ENCODE measurements at places on chromosomes 7 and 10.
A peak's percentile ranks its signal among the peaks of the same experiment; 100 is the strongest.

GRCh38 chr7:80386686-80387085 lies 125.2 kb downstream of the GNAT3 start:
- no peak for DNase-seq

DNA sequence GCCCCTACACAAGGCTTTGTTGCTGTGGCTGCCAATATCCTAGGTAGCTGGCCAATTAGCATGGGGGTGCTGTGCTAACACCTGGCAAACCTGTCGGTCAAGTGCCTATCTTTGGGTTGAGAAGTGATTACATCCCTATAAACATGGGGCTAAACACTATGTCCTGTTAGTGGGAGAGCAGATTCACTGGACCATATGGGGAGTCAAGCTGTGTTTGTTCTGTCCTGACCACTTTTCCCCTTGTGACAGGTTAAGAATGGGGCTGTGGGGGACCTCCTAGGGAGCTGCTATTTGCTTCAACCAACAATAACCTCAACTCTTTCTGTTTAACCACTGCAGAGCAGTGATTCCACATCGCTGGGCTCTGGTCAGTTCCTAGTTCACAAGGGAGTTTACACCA lies 151.5 kb upstream of the AOAH start:
- DNase-seq, result peak; percentile 50

DNA sequence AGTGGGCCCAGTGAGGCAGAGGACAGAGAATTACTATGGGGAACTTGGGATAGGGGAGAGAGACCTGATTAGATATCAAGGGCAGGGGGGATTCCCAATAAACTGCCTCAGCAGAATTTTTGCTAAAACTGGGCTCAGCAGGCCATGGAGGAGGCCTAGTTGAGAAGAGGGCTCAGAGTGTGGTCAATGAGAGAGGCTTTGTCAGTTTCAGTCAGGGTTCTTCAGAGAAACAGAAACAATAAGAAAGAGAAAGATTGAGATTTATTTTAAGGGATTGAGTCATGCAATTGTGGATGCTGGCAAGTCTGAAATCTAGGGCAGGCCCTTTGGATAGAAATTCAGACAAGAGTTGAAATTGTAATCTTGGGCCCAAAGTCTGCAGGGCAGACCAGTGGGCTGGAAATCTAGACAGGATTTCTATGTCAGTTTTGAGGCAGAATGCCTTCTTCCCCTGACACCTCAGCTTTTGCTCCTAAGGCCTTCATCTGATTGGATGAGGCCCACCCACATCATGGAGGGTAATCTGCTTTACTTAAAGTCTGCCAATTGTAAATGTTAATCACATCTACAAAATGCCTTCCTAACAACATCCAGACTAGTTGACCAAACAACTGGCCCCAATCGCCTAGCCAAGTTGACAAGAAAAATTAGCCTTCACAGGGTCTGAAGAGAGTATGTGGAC lies 33.5 kb upstream of the CCSER2 start:
- no peak for DNase-seq

DNA sequence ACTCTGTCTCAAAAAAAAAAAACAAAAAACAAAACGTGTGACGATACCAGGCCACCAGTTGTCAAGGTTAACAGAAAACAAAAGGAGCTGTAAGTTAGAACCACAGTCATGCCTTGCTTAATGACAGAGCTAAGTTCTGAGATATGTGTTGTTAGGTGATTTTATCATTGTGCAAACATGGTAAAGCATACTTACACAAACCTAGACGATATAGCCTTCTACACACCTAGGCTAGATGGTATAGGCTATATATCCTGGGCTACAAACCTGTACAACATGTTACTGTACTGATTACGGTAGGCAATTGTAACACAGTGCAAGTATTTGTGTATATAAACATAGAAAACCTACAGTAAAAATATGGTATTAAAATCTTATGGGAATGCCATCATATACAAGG lies 564.2 kb downstream of the HTR7 start:
- DNase-seq, result no peak

- no peak for DNase-seq
Measured at GRCh38 chr7:102189756-102190155, 96.9 kb upstream of the SH2B2 start.

GRCh38 chr7:19747740-19748339 lies 25.6 kb downstream of the TMEM196 start:
- peak; percentile 46 for DNase-seq

GRCh38 chr7:147245274-147245673 lies 1128.7 kb downstream of the CNTNAP2 start:
- no peak for DNase-seq

GRCh38 chr7:43956027-43956426 lies 29.8 kb downstream of the UBE2D4 start:
- no peak for DNase-seq

DNA sequence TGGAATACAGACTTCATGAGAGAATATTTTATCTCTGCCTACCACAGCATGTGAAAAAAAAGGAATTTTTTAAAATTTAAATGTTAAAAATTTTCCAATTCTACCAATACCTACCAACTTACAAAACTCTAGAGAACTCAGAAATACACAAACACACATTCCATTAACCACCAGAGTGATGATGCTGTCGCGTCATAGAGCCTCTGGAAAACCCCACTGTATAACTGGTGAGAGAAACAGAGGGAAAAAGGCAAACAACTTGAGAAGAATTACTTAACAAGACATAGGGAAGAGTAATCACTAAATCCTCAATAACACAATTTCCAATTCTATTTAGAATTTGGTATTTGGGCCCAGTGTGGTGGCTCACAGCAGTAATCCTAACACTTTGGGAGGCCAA lies 6.2 kb upstream of the SPOCK2 start:
- DNase-seq, result no peak

DNA sequence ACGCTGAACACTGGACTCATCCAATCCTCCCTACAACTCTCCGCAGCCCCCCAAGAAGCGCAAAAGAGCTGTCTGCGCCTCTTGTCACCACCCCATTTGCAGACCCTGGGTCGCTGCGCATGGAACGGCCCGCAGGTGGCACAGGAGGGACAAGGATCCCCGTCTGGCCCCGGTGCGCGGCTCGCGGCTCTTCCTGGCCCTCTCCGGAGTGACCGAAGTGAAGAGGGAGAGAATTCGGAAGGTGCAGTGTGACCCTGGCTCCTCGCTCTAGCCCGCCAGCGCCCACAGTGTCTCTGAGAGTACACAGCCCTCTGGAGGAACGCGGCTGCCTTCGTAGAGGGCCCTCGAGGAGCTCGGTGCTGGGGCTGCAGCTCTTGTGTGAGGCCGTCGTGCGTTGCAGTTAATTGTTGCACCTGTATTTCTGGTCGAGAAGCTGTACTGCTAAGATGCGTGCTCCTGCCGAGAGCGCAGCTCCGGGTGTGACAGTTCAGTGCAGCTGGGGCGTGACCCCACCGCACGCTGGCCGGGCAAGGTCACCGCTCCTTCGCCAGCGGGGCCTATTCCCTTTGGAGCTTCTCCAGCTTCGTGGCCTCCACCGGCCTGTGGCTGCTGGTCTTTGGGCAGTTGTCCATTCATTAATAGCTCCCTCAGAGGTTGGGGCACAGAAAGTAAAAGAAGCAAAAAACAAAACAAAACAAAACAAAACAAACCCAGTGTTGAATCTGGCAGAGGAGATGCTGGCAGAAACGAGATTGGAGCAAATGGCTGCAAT lies 119.0 kb downstream of the SEC23IP start:
- DNase-seq, result no peak

GRCh38 chr7:36381056-36381455 lies 8.6 kb upstream of the ANLN start:
- DNase-seq, result no peak

- DNase-seq, result no peak
Measured at GRCh38 chr7:45873355-45873754, 473 bp upstream of the CCDC201 start.

DNA sequence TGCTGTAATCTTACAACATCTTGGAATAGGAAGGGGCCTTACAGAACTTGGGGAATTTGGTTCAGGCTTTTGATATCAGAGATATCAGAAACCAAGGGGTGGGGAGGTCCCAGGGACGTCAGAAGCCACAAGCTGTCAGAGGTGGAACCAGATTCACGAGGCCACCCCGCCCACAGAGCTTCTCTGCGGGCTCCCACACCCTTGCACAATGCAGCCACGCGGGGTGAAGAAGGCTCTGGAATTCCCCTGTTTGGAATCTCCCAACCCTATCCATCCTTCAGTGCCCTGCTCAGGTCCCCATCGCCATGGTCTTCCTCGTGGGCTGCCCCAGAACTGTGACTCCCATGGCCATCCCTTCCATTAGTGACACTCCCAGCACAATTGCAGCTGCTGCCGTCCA lies 247.1 kb upstream of the SHH start:
- no peak for DNase-seq

GRCh38 chr7:38211486-38211885 lies 33.4 kb downstream of the STARD3NL start:
- no peak for DNase-seq

- DNase-seq, result no peak
Measured at GRCh38 chr10:71980181-71981014, 16.2 kb downstream of the CHST3 start.

- no peak for DNase-seq
Measured at GRCh38 chr10:89235073-89235798, 16.3 kb downstream of the LIPA start.

DNA sequence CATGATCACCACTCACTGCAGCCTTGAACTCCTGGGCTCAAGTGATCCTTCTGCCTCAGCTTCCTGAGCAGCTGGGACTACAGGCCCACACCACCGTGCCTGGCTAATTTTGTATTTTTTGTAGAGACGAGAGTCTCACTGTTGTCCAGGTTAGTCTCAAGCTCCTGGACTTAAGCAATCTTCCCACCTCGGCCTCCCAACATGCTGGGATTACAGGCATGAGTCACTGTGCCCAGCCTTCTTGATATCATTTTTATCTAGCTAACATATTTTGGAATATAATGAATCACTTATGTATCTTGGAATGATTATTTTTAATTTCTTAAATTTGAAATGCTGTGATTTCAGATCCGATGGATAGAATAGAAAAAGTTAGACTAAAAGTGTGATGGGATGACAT lies 18.4 kb downstream of the ARL4A start:
- DNase-seq, result no peak
